Uterine smooth muscle cell (primary cell): ENCODE measurements at places on chromosomes 3 and 15. TPM values are rescaled to one million over a fixed set of nuclear protein-coding genes. Genes with fewer than 3 reads are reported as not detected.

DPPA2 gene
- total RNA-seq: not detected in 2 replicates

ERICH6 gene
- 0.22 TPM in 1 of 2 replicates, not detected in the other for total RNA-seq

MAP2K5 gene
- 5.1 and 6.0 TPM in 2 replicates for total RNA-seq

HDC gene
- total RNA-seq: 0.11 TPM in 1 of 2 replicates, not detected in the other

AGTR1 gene
- total RNA-seq: 0.37 and 0.55 TPM in 2 replicates

CACNA1D gene
- 0.33 and 1.5 TPM in 2 replicates for total RNA-seq

PRSS50 gene
- 0.12 TPM in 1 of 2 replicates, not detected in the other for total RNA-seq

ABCF3 gene
- total RNA-seq: 51.6 and 57.7 TPM in 2 replicates

PXYLP1 gene
- total RNA-seq: 5.0 and 5.1 TPM in 2 replicates

MEX3B gene
- total RNA-seq: 2.2 and 6.4 TPM in 2 replicates

BUB1B gene
- 16.2 and 64.9 TPM in 2 replicates for total RNA-seq

ATP13A4 gene
- 0.50 and 0.55 TPM in 2 replicates for total RNA-seq

CLDN11 gene
- total RNA-seq: 264 and 356 TPM in 2 replicates

SERPINI2 gene
- total RNA-seq: not detected in 2 replicates

ABHD14A gene
- total RNA-seq: 3.0 and 10.7 TPM in 2 replicates

GRK7 gene
- total RNA-seq: under 0.01 TPM in 1 of 2 replicates, not detected in the other

SCAANT1 gene
- total RNA-seq: not detected in 2 replicates

SLC22A14 gene
- under 0.01 TPM in 1 of 2 replicates, not detected in the other for total RNA-seq

PPP1R14D gene
- not detected in 2 replicates for total RNA-seq
